ENCODE measurements at places on chromosomes 11 and 22.

DNA sequence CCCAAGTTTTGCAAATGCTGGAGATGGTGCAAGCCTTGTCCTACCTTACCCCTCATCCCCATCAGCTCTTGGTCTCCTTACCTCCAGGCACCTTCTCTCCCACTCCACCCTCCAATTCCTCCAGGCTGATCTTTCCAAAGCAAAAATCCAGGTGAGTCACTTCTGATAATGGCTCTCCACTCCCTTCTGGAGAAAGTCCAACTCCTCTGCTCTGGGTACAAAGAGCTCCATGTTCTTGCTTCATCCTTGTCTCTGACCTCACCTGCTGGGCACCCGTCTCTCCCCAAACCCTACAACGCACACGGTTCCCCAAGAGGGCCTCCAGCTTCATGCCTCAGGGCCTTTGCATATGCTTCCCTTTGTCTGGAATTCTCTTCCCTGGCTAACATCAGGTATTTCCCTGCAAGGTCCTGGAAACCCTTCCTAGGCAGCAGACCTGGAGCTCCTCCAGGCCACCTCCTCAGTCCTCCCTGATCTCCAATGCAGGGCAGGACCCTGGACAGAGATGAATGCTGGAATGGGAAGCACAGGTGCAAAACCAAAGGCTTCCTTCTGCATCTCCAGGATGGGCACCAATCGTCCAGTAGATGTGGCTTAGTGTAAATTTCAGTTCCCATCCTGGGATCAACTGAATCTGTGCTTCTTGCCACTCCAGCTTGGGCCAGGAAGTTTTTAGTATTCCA, 22.7 kb downstream of the IFT27 start:
- no peak for DNase-seq

GRCh38 chr22:46974077-46974476, 211.6 kb downstream of the TBC1D22A start:
- DNase-seq = no peak

DNA sequence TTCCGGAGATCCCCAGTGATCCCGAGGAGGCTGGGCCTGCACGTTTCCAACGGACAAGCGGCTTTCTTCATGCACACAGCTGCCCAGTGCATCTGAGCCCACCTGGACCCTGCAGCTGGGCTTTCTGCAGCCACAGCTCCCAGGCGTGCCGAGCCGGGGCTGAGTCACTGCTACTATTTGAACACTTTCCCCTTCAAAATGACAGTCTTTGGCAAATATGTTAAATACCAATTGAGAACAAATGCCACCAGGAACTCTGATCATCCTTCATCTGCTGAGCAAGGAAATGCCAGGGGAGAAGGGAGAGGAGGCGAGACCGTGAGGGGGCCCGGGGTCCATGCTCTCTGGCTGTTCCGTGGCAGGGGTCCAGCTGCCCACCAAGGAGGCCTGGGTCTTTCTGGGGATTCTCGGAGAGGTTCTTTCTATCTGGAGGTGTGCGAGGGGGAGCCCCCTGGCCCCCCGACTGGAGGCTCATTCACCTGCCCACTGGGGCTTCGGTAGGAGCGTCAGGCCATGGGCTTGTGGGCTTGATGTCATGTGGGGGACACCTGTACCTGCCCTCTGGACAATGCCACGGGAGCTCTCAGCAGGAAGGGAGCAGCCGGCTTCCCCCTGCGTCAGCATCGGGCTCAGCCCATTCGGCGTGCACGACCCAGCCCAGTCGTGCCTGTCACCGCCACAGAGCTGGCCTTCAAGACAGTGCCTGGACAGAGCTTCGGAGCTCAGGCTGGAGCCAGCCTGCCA, 159.6 kb downstream of the CTTN start:
- no peak for DNase-seq

- no peak for DNase-seq
Measured at GRCh38 chr22:32119568-32120235, 39.4 kb downstream of the C22orf42 start.

DNA sequence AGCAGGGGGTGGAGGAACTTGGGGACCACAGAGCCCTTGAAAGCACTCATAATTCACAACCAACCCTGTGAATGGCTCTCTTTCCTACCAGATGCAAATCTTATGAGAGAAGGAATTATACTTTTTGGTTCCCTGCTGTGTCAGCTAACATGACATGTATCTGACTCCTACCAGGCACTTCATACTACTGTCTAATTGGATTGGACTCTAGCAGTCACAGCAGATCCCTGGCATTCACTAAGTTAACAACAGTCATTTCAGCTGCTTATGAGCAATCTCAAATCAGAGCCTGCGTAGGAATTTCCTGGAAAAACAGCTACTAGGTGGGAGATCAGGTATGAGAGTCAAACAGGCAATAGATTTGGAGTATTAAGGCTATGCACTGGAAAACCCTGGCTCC, 11.1 kb upstream of the ENDOD1 start:
- no peak for DNase-seq

GRCh38 chr11:96229354-96229977, 113.5 kb downstream of the MAML2 start:
- DNase-seq = no peak

- DNase-seq = no peak
Measured at GRCh38 chr11:16945671-16946469, 68.3 kb downstream of the PLEKHA7 start.

DNA sequence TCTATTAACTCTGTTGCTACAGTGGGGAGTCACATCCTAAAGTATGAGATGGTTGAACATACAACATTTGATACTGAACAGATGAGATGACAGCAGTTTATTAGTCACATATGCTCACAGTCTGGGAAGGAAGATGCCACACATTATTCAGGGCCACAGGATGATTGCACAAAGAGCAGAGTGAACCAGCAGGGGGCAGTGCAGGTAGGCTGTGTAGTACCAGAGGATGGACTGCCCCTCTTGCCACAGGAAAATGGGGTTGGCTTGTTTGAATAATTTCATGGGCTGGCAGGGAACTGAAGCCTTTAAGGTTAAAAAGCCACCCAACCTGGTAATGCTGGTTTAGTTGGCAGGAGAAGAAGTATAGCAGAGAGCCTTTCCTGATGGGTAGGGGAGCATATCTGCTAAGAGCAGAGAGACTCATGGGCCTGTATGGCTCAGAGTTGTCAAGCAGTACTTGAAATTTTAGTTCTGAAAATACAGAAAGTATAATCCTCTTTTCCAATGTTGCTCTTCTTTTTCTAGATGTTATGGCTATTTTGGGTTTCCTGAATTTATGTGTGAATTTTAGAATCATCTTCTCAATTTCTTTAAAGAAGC, 180.4 kb upstream of the B3GAT1 start:
- DNase-seq = no peak

DNA sequence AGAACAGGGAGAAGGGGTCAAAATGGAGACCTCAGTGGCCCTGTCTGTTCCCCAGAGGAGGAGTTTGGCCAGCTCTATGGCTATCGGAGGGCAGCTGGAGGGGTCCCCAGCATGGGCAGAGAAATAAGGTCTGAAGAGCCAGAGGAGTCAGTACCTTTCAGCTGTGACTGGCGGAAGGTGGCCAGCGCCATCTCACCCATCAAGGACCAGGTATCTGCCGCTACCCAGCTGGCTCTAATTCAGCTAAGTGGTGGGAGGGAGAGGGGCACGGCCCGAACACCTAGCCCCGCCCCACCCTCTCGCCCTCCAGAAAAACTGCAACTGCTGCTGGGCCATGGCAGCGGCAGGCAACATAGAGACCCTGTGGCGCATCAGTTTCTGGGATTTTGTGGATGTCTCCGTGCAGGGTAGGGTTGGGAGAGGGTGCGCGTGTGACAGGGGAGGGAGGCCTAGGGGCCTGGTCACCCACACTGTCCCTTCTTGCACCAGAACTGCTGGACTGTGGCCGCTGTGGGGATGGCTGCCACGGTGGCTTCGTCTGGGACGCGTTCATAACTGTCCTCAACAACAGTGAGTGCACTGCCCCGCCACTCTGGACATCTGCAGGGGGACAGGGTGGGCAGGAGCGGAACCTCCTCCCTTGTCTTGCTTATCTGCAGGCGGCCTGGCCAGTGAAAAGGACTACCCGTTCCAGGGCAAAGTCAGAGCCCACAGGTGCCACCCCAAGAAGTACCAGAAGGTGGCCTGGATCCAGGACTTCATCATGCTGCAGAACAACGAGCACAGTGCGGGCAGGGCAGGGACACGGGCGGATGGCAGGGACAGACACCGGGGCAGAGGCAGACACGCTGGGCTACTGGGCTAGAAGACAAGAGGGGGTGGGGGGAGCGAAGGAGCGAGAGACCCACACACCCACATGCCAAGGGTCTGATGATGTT, 2.8 kb downstream of the CTSW start:
- no peak for DNase-seq
